Liver (tissue), 10 donors: ENCODE measurements at places on chromosomes 3 and 15.

GRCh38 chr3:197408177-197408957 is 110.0 kb upstream of the DLG1 start:
- no peak for DNase-seq

DNA sequence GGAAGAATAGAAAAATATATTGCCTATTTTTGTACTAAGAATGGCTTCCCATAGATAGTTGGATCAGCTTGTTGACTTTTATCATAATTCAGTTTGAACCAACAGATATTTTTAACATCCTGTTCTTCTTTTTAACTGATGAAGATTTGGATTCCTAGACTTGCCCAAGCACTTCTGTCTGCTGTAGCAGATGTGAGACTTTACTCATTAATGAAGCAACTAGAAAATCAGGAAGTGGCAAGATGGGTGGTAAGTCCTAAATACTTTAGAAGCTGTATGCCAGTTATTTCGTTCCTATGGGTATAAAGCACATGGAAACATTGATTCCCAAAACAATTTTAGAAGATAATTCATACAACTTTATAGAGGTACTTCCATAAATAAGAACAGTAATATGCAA is 8.4 kb downstream of the PIGB start:
- no peak for DNase-seq

DNA sequence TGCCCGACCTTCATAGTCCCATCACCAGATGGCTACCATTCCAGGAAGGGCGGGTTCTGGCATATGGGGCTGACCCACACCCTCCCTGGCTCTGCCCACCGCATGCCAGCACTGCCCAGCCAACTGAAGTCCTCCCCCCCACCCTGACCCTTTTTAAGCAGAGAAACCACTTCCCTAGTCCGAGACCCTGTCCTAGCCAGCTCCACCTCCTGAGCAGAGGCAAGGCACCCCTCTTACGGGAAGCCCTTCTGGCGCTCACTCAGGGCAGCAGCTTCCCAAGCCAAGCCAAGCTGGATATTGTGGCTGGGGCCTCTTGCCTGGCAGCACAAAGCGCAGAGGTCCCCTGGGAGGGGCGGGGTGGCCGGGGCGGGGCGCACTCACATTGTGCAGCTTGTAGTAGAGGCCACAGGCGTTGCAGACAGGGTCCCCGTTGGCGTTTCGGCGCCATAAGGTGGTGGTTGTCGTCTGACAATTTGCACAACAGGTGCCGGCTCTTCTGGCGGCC is 11.5 kb downstream of the GATA2 start:
- no peak for DNase-seq

- no peak for DNase-seq
Measured at GRCh38 chr3:4772171-4772804, 206.9 kb upstream of the BHLHE40 start.

GRCh38 chr15:73575636-73576247 is 57.4 kb downstream of the NPTN start:
- no peak for DNase-seq

- DNase-seq: no peak
Measured at GRCh38 chr3:30122359-30122758, 484.0 kb upstream of the TGFBR2 start.

GRCh38 chr3:106518516-106518915 is 649.7 kb upstream of the CBLB start:
- DNase-seq: no peak

- no peak for DNase-seq
Measured at GRCh38 chr15:64850778-64851502, 9.2 kb downstream of the PLEKHO2 start.

- DNase-seq: no peak
Measured at GRCh38 chr3:111151438-111151837, 79.8 kb downstream of the NECTIN3 start.

- no peak for DNase-seq
Measured at GRCh38 chr3:42895580-42895868, 10.4 kb upstream of the ZNF662 start.

DNA sequence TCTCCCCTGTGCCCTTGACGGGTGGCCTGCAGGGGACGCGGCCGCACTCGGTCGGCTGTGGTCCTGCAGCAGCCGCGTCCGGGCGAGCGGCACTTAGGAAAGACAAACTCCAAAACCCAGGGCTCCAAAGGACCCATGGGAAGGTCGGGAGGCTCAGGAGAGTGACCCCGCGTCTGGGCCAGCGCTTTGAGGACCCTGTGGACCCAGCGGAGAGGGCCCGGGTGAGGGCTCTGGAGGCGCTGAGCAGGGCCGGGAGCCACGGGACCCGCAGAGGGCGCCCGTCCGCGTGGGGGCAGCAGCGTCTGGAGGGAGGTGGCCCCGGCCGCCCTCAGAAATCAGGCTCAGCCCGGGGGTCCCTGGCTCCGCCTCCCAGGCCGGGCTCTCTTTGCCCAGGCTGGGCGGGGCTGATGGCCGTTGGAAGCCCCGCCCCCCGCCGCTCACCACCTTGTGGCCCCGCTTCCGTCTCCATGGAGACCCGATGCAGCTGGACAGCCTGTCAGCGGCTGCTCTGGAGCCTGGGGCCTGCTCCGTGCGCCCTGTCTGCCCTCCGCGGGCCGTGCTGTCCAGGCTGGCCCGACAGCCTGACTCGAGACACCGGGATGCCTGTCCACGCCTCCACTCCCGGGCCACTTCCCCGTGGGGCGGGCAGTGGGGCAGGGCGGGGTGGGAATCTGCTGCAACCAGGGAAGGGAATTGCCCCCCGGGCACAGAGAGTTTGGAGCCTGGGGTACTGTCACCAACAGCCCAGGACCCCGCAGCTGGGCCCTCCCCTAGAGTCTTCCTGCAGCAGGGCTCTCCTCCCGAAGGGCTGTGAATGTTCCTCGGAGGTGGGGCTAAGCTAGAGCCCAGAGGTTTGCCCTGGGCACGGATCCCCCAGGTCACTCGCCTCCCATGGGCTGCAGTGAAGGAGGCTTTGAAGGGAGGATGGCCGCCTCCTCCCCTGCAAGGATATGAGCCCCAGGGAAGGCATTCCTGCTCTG is 34.8 kb upstream of the RPL32 start:
- peak; percentile 68 for DNase-seq

DNA sequence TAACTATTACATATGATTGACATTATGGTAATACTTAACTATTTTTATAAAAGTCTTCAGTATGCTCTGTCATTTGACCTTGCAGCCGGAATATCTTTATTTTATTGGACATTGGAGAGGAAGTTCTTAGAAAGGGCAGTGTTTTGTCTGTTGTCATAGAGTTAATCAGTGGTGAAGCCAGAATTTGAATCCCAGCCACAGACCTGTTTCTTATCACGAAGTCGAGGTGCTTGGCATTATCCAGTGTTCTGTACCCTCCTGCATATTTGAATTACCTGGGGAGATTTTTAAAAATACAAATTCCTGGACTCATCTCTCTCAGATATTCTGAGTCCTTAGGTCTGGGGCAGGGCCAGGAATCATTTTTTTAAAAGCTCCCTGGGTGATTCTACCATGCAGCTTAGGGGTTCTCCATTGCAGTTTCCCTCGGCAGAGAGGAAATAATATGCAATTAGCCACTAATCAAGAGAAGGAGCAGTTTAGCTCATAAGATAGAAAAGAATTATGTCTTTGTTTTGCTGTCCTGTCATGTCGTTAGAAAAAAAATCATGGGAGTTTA is 195.6 kb upstream of the CFAP20DC start:
- no peak for DNase-seq

- no peak for DNase-seq
Measured at GRCh38 chr3:111751961-111752360, 107.1 kb upstream of the PHLDB2 start.

GRCh38 chr3:114597012-114597411 is 303.2 kb downstream of the TIGIT start:
- no peak for DNase-seq

DNA sequence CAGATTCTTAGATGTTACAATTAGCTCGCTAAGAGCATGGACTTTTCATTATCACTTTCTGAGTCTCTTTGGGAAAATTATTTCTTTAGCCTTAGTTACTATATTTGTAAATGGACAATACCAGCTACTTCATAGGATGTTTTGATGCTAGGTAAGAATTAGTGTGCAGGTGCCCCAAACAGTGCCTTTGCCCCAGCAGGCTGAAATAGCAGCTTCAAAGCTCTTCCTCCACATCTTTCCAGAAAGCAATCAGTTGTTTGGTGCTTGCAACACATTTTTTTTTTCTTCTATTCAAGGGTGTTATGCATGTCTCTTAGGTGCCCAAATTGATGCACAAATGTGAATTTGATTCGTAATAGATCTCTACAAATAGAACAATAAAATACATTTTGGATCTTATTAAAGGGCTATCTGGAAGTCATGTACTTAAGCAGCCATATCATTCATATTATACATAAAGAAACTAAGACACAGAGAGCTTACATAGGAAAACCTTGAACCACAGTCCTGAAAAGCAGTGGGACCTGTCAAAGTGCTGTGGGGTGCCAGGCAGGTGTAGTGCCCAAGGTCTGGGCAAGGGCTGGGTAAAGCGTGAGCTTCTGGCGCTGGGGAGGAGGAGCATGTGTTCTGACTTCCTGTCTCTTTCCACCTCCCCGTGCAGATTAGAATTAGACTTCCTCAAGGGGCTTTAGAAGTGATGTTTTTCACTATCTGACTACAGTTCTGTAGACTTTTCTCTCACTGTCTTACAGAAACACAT is 62.9 kb downstream of the FNDC3B start:
- no peak for DNase-seq

- DNase-seq: no peak
Measured at GRCh38 chr3:62167566-62168262, 205.6 kb downstream of the FEZF2 start.

DNA sequence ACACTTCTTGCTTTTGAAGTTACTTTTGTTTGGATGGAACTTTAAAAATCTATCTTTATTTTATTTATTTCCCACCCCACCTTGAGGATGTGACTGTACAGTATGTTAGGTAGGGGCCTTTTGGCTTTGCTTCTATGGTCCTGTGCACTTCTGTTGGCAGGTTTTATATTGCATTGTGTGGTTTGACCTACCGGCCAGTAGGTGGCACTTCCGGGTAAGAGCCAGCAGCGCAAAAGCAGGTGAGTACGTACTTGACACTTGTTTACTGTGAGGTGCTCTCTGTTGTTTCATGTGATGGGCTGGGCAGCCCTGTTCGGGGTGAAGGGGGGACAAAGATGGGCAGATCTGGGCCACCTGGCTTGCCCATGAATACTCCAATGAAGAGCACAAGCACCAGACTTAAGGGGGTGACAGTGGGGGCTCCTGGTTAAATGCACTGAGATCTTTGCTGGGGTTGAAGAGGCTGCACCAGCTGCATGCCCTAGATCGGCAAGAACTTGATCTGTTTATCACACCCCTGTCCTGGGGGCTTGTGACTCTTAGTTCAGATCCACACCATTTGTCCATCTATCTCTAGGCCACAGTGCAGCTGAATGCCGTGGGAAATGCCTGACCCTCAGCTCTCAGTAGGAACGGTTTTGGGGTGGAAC is 131.6 kb downstream of the NLGN1 start:
- no peak for DNase-seq
